Activated T-cell treated with anti-CD3 and anti-CD28 coated beads for 24 hours (primary cell): ENCODE measurements at places on chromosomes 12 and 14.

GRCh38 chr12:127169321-127170181 is 1097.4 kb upstream of the TMEM132C start:
- no peak for DNase-seq

- no peak for DNase-seq
These were observed 208.1 kb upstream of the NEDD1 start for GRCh38 chr12:96698965-96699364.

GRCh38 chr12:88945051-88945732 is 364.9 kb upstream of the KITLG start:
- no peak for DNase-seq

DNA sequence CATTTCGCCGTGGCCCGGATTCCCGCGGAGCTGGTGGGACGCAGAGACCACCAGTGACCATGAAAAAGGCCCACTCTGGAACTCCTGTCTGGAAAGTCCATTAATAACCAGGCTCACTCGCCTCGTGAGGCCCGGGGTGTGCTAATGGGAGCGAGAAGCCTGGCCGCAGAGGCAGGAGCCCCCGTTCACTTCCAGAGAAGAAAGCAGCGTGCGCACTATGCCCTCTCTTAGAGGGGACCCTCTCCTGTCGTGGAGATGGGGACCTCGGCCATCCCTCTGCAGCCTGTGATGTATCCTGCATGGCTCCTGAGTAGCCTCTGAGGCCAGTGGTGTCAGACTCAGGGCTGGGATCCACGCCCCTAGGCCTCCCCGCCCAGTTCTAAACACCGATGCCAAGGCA is 134.1 kb upstream of the VRK1 start:
- DNase-seq, result no peak

GRCh38 chr14:68124979-68125731 is 305.6 kb downstream of the RAD51B start:
- no peak for DNase-seq

GRCh38 chr14:103748534-103748857 is 32.9 kb downstream of the ZFYVE21 start:
- peak; percentile 29 for DNase-seq

DNA sequence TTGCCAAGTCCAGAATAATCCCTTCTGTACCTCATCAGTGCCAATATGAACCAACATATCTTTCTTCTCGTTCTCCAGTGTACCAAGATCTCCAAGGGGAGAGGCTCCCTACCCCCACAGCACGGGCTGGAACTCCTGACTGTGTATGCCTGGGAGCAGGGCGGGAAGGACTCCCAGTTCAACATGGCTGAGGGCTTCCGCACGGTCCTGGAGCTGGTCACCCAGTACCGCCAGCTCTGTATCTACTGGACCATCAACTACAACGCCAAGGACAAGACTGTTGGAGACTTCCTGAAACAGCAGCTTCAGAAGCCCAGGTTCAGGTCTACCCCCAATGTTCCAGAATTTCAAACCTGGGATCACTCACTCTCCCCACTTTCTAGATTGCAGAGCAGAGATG is 10.5 kb upstream of the OAS2 start:
- no peak for DNase-seq

- DNase-seq, result no peak
These were observed 7.9 kb downstream of the WDR89 start for GRCh38 chr14:63633801-63634200.

DNA sequence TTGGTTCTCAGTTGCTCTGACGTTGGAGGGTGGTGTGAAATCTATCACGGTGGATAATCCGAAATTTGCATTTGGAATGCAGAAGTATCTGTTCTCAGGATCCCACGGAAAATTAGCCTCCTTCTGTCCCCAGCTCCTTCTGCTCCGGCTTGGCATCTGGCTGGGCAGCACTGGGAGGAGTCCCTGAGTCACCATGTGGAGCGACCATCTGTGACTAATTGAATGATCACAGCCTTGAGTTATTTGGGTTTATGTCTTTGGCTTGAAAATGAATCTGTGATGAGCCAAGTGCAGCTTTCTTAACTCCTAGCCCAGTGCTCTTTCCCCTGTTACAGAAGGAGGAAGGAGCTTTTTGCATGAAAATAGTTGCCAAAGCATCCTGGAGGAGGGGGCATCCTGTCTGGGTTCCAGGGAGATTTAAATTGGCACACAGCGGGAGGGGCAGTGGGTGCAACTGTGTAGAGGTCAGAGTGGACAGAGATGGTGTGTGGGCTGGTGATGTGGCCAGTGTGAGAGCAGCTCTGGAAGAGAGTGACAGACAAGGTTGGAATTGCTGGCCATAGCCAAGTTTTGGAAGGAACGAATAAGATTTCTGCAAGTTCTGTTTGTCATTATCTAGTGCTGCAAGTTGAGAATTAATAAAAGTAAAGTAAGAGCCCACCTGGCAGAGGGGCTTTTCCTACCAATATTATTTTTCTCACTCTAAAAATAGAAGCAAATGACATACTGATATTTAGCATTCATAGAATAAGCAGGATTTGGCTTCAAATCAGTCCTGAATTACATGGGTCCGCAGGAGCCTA is 74.4 kb downstream of the SLC24A4 start:
- DNase-seq, result no peak

- DNase-seq, result no peak
These were observed 160.9 kb upstream of the EEA1 start for GRCh38 chr12:93089805-93090569.

- no peak for DNase-seq
These were observed 16.7 kb downstream of the HRK start for GRCh38 chr12:116864371-116865160.

DNA sequence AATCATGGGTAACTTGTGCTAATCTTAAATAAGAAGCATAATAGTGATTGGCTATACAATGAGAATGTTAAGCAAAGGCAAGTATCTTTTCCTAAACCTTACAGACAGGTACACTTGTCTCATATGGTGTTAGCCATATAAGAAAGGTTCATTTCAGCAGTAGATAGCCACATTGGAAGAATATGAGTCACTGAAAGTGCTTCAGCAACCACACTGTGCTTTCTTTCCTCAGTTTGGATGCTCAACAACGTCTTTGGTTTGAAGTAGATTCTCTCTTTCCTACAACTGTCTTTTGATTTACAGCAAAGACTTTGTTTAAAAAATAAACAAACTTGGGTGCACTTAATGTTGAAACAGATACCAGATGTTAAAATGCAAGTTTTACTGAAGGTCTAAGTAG is 8.9 kb downstream of the DDHD1 start:
- no peak for DNase-seq

- no peak for DNase-seq
These were observed 9.8 kb downstream of the BCL11B start for GRCh38 chr14:99261912-99262787.

DNA sequence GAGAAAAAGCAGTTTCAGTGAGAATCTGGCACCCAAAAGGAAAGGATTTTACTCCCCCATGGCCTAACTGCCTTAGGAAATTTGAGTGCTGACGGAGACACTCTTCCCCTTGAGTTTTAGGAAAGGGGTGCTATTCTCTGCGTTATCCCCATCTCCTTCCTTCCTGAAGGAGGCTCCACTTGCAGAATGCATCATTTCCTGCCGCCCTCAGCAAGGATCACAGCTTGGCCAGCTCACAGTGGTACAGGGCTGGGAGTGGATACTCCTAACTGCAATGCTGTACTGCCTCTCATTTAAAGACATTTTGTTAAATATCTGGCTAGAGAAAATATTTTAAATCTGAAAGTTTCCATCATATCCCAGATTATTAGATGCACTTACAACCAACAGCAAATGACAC is 33.0 kb downstream of the RDH12 start:
- no peak for DNase-seq

GRCh38 chr14:49896966-49897365 is 4.1 kb downstream of the ARF6 start:
- no peak for DNase-seq

- no peak for DNase-seq
These were observed 18.7 kb downstream of the SART3 start for GRCh38 chr12:108542320-108542719.

DNA sequence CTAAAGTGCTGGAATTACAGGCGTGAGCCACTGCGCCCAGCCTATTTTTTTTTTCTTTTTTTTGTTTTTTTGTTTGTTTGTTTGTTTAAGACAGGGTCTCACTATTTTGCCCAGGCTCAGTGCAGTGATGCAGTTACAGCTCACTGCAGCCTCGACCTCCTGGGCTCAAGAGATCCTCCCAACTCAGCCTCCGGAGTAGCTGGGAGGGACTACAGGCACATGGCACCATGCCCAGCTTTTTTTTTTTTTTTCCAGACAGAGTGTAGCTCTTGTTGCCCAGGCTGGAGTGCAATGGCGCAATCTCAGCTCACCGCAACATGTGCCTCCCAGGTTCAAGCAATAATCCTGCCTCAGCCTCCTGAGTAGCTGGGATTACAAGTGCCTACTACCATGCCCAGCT is 5.8 kb upstream of the ITFG2 start:
- DNase-seq, result no peak

- DNase-seq, result no peak
These were observed 99.7 kb downstream of the RFLNA start for GRCh38 chr12:124394462-124395128.

DNA sequence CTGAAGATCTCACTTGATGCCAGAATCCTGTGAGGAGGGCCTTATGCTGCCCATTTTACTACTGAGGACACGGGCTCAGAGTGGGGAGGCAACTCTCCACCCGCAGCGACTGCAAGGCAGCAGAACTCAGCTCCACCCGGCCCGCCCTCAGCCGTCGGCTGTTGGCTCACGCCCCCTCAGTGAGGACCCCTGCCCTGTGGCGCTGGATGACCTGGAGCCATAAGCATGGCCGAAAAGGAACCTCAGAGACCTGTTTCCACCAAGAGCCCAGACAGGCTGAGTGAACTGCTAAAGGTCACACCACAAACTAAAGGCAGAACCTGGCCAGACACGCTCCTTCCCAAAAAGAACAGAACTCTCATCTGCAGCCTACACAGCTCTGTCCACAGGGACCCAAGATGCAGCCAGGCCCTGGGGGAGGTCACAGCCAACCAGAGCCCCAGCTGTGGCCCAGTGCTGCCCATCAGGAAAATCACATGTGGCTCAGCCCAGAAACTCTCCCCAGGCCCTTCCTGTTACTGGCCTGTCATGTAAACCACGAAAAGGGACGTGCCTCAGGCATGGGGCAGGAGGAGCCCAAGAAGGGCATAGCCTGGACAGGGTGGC is 32.8 kb downstream of the CCNK start:
- no peak for DNase-seq

GRCh38 chr14:95483309-95484165 is 32.9 kb downstream of the SYNE3 start:
- no peak for DNase-seq

DNA sequence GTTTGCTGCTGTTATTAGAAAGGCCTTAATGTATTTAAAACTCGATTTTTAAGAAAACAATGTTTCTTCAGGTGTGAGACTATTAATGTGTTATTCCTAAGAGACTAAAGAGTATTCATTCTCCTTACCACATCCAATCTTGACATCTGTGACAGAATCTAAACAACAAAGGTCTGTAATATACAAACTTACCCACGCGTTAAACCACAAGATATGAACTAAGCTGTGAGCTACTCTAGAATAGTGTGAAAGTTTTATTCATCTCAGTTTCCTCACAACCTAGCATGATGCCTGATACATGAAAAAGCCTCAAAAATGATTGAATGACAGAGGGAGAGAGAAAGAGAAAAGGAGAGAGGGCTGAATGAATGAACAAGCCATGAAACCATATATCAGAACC is 117.3 kb upstream of the COCH start:
- DNase-seq, result no peak

- no peak for DNase-seq
These were observed 15.1 kb upstream of the NEK9 start for GRCh38 chr14:75141967-75142366.

DNA sequence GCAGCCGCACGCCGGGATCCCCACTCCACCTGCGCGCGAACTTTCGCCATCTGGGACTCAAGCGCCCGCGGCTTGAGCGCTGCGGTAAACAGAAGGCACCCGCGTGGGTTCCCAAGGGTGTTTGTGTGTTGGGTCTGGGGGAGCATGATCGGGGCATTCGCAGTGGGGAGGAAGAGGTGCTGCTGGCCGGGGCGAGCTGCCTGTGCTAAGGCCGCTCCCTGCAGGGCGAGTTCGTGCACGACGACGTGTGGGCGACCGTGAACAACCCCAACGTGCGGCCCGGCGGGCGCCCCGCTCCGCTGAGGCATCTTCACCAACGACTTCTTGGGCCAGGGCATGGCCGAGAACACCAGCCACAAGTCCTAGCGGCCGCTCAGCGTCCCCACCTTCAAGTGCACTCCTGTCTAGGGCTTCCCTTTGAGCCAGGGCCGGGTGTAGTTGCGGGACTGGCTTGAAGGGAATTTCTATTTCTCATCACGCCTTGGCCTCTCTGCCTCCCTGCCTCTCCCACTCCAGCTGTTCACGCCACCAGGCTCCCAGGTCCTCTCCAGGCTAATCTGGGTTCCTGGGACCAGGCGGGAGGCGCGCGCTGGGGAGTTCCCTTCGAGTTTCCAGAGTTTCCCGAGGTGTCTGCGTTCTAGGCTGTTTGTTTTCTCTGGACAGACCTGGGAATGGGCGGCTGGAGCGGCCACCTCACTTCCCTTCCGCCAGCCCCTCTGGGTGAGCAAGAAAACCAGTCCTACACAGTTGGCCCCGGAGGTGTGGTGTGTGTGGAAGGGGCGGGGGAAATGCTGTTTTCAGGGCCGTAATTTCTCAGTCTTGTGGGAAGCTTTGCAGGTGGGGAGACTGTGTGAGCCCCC is 417.8 kb upstream of the TMTC1 start:
- no peak for DNase-seq

DNA sequence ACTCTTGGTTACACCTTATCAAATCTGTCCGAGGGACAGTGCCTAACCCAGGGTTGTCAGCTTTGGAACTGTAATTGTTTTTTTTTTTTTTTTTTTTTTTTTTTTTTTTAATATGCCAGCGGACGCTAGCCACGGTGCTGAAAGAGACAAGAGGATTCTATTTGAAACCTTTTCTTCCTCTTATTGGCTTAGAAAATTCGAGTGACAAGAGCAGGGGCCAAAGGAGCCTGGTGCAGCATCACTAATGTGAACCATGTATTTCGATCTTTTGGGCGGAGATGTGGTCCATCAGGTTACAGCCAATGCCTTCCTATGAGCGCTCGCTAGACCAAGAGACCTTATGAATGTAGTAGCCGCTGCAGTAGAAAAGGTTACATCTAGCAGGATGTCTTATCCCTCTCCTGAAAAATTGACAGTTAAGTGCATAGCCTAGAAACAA is 922 bp downstream of the PTPRR start:
- no peak for DNase-seq

DNA sequence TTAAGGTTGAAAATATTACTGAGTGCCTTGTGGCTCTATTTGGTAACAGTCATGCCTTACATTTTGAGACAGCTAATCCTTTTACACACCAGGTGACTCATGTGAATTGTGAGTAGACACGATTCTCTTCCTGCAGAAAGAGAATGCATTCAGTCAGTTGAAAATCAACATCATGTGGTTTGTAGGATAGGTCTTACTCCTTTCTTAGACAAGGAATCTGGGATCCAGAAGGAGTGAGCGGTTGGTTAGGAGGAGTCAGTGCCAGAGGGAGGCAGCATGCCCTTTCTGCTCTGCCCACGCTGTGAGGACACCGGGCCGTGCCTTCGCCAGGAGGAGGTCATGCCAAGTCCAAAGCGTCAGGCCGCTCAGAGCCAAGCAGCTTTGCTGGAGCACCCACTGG is 47.6 kb downstream of the TRAF3 start:
- no peak for DNase-seq
